GM23338 (cell line): ENCODE measurements at places on chromosomes 2 and 18. TPM values are rescaled to one million over a fixed set of nuclear protein-coding genes. Genes with fewer than 3 reads are reported as not detected.

The ARHGAP28 gene
- 9.6 and 12.2 TPM in 2 replicates for total RNA-seq

The SLC9A2 gene
- 0.08 and 0.24 TPM in 2 replicates for total RNA-seq

The LAPTM4A gene
- 123 and 157 TPM in 2 replicates for total RNA-seq

The DSG4 gene
- total RNA-seq = not detected in 2 replicates

The GALNT5 gene
- 0.04 and 0.14 TPM in 2 replicates for total RNA-seq

The CD8B2 gene
- not detected in 2 replicates for total RNA-seq

The RNMT gene
- 40.7 and 42.7 TPM in 2 replicates for total RNA-seq

The LYPD1 gene
- total RNA-seq = 4.2 TPM in 2 replicates

The TWIST2 gene
- total RNA-seq = 12.5 and 13.6 TPM in 2 replicates

The TUBA4B gene
- 0.14 TPM in 1 of 2 replicates, not detected in the other for total RNA-seq

The ASB18 gene
- total RNA-seq = not detected in 2 replicates

DNA sequence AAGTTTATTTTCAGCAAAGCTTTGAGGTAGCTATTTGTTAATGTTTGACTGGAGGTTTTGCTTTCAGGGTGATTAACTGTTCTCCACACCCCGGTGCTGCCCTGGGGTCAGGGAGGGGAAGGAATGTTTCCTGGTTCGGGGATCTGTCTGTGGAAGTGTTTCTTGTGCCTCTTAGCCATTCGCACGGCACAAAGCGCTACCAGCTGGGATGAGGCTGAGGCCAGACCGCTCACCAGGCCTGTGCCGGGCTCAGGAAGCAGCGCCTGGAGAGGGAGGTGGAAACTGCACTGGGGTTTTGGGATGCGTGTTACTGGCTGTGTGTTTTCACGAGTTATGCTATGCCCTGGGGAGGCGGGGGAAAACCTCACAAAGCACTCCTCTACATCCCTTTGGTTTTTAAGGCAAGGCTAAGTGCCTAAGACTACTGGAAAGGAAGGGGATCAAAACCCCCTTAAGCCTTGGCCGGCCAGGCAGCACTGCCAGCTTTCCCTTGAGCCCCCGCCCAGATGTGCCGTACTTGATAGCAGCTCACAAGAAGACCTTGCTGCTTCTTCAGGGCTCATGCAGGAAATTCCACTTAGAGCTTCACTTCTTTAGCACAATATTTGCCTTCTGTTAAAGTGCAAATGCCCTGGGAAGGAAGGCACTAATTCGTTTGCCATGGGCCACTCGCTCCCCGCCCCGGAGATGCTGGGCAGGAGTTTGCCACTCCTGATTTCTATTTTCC is 65.7 kb upstream of the CNGA3 start:
- peak; percentile 24 for DNase-seq
- no peaks in the 10 kb centered on the region for H3K27me3 ChIP-seq
- H3K27ac ChIP-seq = no peak overlapping the region
- no peaks in the 10 kb centered on the region for H3K36me3 ChIP-seq
- no peak overlapping the region for H3K4me3 ChIP-seq
- no peaks in the 10 kb centered on the region; the same call in 1 of the 2 replicates for H3K4me1 ChIP-seq

DNA sequence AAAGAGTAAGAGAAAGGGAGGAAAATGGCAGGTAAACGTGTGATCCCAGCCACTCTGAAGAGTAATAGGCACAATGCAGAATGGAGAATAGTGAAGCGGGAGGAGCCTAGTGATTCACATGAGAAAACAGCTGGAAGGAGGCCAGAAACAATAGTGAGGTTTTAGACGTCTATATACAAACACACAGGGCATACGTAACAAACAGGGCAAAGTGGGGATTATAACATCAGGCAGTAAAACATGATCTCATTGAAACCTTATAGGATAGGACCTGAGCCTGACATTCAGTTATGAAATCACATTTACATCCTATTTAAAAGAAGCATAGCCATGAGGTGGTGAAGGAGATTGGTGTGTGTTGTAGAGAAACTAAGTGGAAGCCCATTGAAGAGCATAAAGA is 33.0 kb upstream of the GATA6 start:
- H3K27me3 ChIP-seq = no peaks in the 10 kb centered on the region
- DNase-seq = no peak
- no peaks in the 10 kb centered on the region for H3K4me1 ChIP-seq
- no peak overlapping the region for H3K27ac ChIP-seq
- H3K4me3 ChIP-seq = no peak overlapping the region
- no peaks in the 10 kb centered on the region for H3K36me3 ChIP-seq

GRCh38 chr18:35856178-35856577 is 116.3 kb upstream of the RMP24 start:
- peaks cover 4% of the 10 kb centered on the region; the same call in 1 of the 2 replicates for H3K36me3 ChIP-seq
- no peaks in the 10 kb centered on the region for H3K27me3 ChIP-seq
- no peak overlapping the region for H3K27ac ChIP-seq
- peaks cover 17% of the 10 kb centered on the region for H3K4me1 ChIP-seq

DNA sequence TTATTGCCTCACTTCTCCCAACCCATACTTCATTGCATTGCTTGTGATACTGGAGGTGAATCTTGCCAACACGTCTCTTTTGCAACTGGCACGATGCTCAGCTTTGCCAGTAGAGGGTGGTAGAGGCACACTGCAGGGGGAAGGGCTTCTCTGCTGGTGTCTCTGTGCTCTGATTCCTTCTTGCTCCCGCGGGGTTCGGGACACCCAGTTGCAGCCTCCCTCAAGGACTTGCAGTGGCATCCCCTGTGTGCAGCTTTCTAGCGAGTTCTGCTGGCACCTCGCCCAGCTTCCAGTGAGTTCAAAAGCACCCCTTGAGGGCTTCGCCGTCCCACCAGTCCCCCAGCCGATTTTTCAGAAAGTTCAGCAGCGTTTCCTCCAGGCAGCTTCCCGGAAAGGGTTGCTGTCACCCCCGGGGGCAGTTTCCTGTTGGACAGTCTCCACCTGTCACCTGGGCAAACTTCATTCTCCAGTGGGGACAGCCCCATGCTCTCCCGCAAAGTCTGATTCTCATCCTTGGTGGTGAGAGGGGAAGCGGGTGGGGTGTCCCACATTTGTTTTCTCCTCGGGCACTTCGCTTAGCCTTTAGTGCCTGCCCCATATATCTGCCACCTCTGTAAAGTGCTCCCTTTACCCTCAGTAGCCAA is 35.4 kb upstream of the EN1 start:
- no peaks in the 10 kb centered on the region for H3K4me1 ChIP-seq
- no peaks in the 10 kb centered on the region for H3K36me3 ChIP-seq
- DNase-seq = peak; percentile 84
- H3K27ac ChIP-seq = no peak overlapping the region

GRCh38 chr18:13494871-13495445 is 231.4 kb downstream of the FAM210A start:
- no peaks in the 10 kb centered on the region for H3K27me3 ChIP-seq
- 0 out of 2 replicates have a peak overlapping the region, but pooled peaks have one; percentile 30 for H3K27ac ChIP-seq
- H3K4me1 ChIP-seq = peaks cover 19% of the 10 kb centered on the region; the same call in 1 of the 2 replicates
- no peaks in the 10 kb centered on the region for H3K36me3 ChIP-seq
- no peak overlapping the region for H3K4me3 ChIP-seq
- DNase-seq = no peak

- H3K4me3 ChIP-seq = no peak overlapping the region
- no peaks in the 10 kb centered on the region for H3K27me3 ChIP-seq
- DNase-seq = no peak
- no peaks in the 10 kb centered on the region for H3K4me1 ChIP-seq
- H3K27ac ChIP-seq = no peak overlapping the region
Observed at GRCh38 chr2:237533668-237534161, 32.7 kb upstream of the PRLH start.

GRCh38 chr2:85827879-85828569 is 60.8 kb downstream of the ST3GAL5 start:
- DNase-seq = peak; percentile 56
- H3K36me3 ChIP-seq = no peaks in the 10 kb centered on the region
- no peak overlapping the region for H3K4me3 ChIP-seq
- peaks cover 8% of the 10 kb centered on the region; the same call in 1 of the 2 replicates for H3K4me1 ChIP-seq
- no peak overlapping the region for H3K27ac ChIP-seq
- no peaks in the 10 kb centered on the region for H3K27me3 ChIP-seq

GRCh38 chr2:59276917-59277316 is 1035.8 kb upstream of the FANCL start:
- no peak overlapping the region for H3K4me3 ChIP-seq
- DNase-seq = no peak
- H3K27ac ChIP-seq = no peak overlapping the region
- H3K4me1 ChIP-seq = no peaks in the 10 kb centered on the region
- H3K27me3 ChIP-seq = no peaks in the 10 kb centered on the region

GRCh38 chr18:8625461-8626092 is 16.3 kb downstream of the RAB12 start:
- no peaks in the 10 kb centered on the region for H3K27me3 ChIP-seq
- H3K27ac ChIP-seq = 0 out of 2 replicates have a peak overlapping the region, but pooled peaks have one; percentile 29
- DNase-seq = no peak
- H3K4me3 ChIP-seq = no peak overlapping the region

DNA sequence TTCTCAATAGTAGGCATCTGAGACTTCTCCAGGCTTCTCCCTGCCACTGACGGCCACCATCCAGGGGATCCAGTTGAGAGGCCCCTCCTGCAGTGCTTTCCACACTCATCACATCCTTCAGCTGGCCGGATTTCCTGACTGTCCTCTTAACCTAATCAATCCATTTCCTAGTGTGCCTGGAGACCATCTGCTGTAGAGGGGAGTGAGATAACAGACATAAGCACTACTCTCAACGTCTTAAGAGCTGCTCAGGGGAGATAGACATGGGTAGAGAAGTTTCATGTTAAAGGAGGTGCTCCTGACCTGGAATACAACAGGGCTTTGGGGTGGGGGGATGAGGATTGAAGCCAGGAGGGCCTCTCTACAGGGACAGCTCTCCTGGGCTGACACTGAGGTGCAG is 14.2 kb downstream of the SPR start:
- no peak for DNase-seq
- H3K27me3 ChIP-seq = peaks cover 48% of the 10 kb centered on the region
- no peaks in the 10 kb centered on the region for H3K36me3 ChIP-seq
- H3K4me3 ChIP-seq = no peak overlapping the region
- H3K4me1 ChIP-seq = 0 out of 2 replicates have a peak, but pooled peaks cover 3% of the 10 kb centered on the region

DNA sequence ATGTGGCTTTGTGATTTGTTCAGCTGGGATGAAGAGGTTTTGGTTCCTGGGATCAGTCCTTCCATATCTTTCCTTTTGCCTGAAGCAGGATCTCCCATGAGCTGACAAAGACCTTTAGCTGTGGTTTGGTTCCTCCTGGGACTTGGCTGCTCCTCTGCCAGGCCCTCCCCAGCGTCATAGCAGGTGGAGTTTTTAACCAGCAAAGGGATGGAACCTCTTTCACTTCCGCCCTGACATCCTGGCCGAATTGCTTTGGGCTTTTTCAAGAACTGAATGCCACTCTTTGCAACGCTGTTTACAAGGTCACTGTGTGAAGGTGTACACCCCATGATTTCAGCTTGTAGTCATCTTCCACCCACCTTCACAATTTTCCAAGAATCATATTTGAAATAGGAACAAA is 390 bp downstream of the PCARE start:
- H3K27me3 ChIP-seq = no peaks in the 10 kb centered on the region
- no peak overlapping the region for H3K4me3 ChIP-seq
- no peak for DNase-seq

DNA sequence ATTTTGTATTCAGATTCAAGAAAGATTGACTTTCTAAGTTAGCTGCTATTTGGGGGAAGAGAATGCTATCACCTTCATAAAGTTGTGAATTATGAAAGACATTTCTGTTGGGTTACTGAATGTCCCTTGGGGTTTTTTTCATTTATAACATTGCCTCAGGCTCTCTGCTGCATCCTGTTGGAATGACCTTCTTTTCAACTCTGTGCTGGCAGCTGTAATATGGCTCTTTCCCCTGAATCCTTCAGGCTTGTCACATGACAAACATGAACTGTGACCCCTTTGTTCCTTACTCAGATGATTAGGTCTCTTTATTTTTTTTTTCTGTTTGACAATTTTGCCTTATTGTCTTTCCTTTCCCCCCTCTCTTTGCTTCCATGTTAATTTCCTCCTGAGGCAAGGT is 159.8 kb downstream of the TAF4B start:
- H3K4me1 ChIP-seq = no peaks in the 10 kb centered on the region
- no peaks in the 10 kb centered on the region for H3K36me3 ChIP-seq
- H3K27me3 ChIP-seq = no peaks in the 10 kb centered on the region

DNA sequence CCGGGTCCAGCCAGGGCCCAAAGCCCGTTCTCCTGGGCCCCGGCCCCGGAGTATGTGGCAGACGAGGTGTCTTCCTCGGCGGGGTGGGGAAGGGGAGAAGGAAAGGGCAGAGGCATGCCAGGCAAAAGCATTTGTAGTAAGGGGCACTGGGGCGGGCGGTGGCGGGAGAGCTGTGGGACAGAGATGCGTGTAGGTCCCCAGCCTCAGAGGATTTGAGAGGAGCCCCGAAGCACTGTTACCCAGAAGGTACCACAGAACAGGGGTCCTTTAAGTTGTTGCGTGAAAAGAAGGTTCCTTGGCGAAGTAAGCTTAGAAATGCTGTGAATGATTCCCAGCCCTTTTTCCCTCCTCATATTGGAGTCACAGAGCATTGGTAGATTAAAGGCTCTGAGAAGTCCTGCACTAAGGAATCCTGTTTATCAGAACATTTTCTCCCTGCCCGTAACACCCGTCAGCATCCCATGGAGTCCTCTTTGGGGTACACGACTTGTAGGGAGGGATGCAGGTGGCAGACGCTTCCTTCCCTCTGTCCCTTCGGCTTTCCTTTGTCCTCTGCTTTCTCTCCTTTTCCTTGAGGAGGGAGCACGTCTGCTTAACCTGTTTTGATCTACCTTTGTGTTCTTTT is 12.5 kb downstream of the GAREM2 start:
- no peak for DNase-seq
- H3K4me1 ChIP-seq = peaks cover 3% of the 10 kb centered on the region; the same call in 1 of the 2 replicates
- H3K27me3 ChIP-seq = peaks cover 17% of the 10 kb centered on the region
- peak overlapping the region; percentile 69 for H3K4me3 ChIP-seq
- no peak overlapping the region for H3K27ac ChIP-seq
- no peaks in the 10 kb centered on the region for H3K36me3 ChIP-seq

DNA sequence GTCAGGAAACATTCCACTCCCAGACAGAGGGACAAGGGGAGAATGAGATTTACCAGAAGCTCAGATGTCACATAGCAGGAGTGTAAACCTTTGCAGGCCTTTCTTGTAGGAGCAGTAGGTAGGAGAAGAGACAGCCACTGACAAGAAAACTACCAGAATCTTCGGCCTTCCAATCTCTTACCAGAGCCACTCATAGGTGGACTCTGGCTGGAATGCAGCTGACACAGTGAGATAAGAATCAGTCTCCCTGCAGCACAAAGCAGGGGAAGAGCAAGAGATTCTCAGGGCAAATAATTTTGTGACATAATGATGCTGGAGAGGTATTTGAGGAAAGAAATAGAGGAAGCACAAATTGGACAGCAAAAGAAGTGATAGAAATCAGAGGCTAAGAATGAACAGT is 1534.5 kb downstream of the DPP10 start:
- peaks cover 4% of the 10 kb centered on the region; the same call in 1 of the 2 replicates for H3K4me1 ChIP-seq
- no peak for DNase-seq
- H3K4me3 ChIP-seq = no peak overlapping the region
- no peaks in the 10 kb centered on the region for H3K36me3 ChIP-seq
- no peak overlapping the region for H3K27ac ChIP-seq

- no peak overlapping the region for H3K4me3 ChIP-seq
- peak; percentile 59 for DNase-seq
- H3K4me1 ChIP-seq = peaks cover 14% of the 10 kb centered on the region
- no peaks in the 10 kb centered on the region for H3K27me3 ChIP-seq
- no peak overlapping the region for H3K27ac ChIP-seq
Observed at GRCh38 chr2:168136392-168136977, 110.9 kb downstream of the STK39 start.

GRCh38 chr2:168708080-168708479 is 94.4 kb upstream of the NOSTRIN start:
- no peak overlapping the region for H3K4me3 ChIP-seq
- H3K4me1 ChIP-seq = no peaks in the 10 kb centered on the region
- H3K27me3 ChIP-seq = no peaks in the 10 kb centered on the region
- H3K27ac ChIP-seq = no peak overlapping the region
- no peaks in the 10 kb centered on the region for H3K36me3 ChIP-seq
- no peak for DNase-seq
